ENCODE measurements at places on chromosomes 5 and 9.

DNA sequence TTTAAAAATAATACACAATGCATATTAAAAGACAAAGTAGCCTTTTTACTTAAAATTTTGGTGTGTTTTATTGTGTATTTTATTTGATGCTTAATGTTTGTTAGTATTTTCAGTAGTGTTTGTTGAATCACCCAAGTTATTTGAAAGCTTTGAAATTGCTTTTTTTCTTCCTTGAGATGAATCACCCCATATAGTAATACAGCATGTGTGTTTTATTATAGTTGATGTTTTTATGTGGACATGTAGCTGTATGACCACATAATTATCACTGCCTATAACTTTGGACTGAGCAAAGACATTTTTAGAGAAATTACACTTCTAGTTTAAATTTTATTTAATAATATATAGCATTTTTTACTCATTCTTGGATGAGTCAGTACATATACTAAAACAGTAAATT lies 18.0 kb downstream of the FAM174A start:
- no peak for DNase-seq

GRCh38 chr5:121910036-121910435 lies 51.7 kb upstream of the SRFBP1 start:
- no peak for DNase-seq

DNA sequence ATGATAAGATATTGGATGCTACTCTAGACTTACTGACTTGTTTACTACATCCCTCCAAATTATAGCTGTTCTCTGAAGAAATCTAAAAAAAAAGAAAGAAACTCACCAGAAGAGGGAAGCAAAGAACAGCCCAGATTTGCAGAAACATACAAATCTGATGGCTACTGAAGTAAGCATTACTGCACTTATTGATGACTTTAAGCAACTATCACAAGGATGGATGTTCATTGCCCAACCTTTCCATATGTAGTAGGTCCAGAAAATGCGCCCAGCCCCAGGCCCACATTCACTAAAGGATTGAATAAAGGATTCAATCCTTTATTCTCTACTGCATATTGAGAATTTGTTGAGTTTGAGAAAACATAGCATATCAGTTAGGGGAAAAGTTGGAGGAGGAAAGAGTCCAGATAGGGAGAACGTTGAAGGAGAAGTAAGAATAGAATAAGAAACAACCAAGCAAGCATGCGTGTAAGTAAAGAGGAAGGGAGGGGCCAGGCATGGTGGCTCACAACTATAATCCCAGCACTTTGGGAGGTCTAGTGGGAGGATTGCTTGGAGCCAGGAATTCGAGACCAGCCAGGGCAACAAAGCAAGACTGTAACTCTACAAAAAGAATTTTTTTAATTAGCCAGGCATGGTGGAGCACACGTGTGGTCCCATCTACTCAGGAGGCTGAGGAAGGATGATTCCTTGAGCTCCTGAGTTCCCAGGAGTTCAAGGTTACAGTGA lies 33.8 kb upstream of the DTWD2 start:
- no peak for DNase-seq

GRCh38 chr9:80968611-80969010 lies 720.7 kb downstream of the TLE1 start:
- no peak for DNase-seq

DNA sequence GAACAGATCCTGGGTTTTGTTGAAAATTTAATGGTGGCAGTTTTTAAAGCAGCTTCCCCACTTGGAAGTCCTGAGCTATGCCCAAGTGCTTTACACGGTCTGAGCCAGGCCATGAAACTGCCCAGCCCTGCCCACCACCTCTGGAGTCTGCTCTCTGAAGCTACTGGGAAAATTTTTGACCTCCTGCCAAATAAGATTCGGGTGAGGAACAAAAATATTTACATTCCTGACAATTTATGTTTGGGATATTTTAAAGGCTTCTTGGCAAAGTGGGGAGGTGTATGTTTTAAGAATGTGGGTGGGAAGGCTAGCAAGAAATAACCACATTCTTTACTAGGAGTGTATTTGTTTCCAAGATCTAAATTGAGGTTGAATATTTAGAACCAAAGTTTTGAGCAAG lies 50.0 kb downstream of the HACD4 start:
- DNase-seq, result no peak

GRCh38 chr5:37734114-37734513 lies 105.7 kb downstream of the GDNF start:
- no peak for DNase-seq

DNA sequence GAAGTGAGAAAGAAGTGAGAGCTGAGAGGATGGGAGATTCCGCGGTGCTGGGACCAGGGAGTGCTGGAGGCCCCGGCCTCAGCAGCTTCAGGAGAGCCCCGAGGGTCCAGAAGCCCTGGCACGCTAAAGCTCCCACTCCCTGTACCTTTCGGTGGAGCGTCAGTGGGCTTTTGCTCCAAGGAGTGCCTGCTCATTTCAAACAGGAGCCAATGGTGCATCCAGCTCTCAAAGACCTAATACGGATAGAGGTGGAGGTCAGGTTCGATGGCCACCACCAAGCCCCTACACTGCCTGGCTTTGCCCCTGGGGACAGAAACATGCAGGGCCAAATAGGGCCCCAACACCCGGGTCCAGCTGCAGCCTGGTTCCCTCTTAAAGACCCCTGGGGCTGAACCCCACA lies 8.2 kb downstream of the CD74 start:
- no peak for DNase-seq

- DNase-seq, result no peak
Observed at GRCh38 chr5:147390654-147391225, 119.1 kb downstream of the DPYSL3 start.

GRCh38 chr5:64789457-64789856 lies 20.7 kb downstream of the CWC27 start:
- no peak for DNase-seq

GRCh38 chr9:33377089-33377715 lies 25.2 kb downstream of the AQP7 start:
- no peak for DNase-seq
